Bone marrow (tissue), 2 donors: ENCODE measurements at places on chromosomes 12 and 14.
A peak's percentile ranks its signal among the peaks of the same experiment; 100 is the strongest.

- DNase-seq: no peak
Observed at GRCh38 chr12:118059341-118060191, 1.4 kb downstream of the WSB2 start.

DNA sequence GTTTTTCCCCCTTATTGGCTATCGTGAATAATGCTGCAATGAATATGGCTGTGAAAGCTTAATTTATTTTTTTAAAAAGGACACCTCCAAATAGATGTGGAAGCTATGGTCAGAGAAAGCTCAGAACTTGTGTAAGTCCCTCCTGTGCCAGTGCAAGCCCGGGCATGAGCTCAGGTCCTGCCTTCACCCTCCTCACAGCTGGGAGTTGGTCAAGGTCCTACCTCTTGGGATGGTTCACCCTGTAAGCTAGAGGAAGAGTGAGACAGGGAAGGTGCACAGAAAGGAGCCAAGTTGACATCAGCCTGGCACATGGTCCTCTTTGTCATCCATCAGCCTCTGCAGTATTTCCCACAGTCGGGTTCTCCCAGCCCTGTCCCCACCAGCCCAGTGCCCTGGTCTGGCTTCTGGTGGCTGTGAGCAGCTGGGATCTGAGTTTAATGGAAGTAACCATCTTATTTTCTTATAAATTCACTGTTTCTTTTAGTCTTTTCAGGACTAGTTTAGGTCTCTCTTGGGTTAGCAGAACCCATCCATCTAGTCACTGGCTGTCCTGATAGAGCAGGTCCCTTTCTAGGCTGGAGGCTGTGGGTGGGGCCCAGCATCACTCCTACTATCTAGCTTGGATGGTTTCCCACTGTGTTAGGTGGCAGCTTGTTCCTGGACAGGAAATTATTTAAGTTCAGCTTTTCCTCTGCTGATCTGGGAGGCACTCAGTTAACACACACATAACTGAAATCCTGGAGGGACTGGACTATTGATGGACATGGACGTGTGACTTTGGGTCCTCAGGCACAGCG is 11.8 kb upstream of the PLEKHG3 start:
- no peak for DNase-seq

DNA sequence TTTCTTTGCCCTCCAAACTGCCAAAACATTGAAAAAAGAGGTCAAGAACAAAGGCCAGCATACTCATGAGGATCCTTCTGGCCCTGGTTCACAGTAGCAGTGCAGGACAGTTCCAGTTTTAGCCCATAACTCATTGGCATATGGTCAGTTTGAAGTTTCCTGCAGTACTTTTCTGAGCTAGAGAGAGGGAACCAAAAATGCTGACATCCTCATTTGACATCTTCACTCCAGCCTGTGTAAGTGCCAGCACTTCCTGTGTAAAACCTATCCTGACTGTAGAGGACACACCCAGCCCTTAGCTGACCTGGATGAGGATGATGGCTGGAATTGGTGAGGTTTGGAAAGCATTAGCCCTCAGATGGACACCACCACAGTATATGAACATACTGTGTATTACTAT is 84.1 kb downstream of the FGD4 start:
- no peak for DNase-seq

- DNase-seq: no peak
Observed at GRCh38 chr14:77296155-77296554, 24.5 kb downstream of the POMT2 start.

DNA sequence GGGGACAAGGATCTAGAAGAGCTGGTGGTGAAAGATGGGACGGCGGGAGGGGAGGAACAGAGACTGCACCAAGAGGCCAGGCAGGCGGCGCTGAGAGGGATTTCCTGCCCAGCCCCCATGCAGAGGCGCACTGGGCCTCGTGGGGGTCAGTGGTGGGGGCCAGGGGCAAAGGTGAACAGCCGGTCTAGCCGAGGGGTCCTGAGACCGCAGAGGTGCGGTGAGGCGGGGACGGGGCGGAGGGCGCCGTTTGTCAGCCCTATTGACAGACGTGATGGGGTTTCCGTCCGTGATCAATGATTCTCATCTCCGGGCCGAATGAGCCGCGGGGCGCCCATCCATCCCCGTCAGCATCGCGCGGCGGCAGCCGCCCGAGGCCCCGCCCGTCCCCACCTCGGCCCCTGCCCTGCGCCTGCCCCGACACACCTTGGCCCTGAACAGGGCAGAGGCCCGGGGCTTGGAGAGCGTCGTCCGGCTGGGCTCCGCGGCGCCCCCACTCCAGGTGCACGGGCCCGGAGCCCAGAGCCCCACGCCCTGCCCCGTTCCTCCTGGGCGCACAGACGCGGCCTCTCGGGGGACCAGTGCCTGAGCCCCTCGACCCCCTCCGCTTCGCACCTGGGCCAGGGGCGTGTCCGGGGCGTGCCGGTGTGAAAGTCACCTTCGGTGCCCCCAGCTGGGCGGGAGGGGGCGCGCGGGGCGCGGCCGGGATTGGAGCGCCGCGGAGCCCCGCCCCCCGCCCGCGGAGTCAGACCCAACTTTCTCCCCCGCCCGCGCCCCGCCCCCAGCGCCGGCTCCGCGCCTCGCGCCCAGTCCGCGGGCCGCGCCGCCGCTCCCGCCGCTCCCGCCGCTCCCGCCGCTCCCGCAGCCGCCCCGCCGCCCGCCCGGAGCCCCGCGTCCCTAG is at the start of gene NXPH4:
TSS of gene NXPH4 (plus strand) at position 781 of the 898 bp plus-strand sequence. CDS start 176 bp downstream, outside the sequence.
- DNase-seq: no peak

GRCh38 chr12:18158774-18159557 is 69.0 kb upstream of the RERGL start:
- DNase-seq: no peak

GRCh38 chr12:12898136-12898717 is 6.9 kb downstream of the GPRC5A start:
- no peak for DNase-seq

DNA sequence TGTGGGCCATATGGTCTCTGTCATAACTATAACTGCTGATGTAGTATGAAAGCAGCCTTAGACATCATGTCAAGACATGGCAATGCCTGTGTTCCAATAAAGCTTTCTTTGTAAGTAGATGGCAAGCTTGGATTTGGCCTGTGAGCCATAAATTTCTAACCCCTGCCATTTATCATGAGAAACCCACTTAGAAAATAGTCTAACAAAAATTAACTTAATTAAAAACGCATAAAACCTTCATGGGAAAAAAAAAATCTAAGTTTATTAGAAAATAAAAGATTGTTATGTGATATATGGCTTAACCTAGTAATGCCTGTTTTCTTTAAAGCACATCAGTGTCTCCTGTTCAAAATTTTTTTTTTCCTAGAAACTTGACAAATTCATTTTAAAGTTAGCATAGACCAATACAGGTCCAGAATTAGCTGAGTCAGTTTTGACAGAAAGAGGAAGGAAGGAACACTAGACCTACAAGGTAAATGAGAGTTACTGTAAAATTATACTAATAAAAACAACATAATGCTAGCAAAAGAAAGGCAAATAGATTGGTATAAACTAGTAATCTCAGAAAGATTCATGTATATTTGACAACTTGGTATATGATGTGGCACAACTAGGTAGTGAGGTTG is 68.2 kb downstream of the USP15 start:
- no peak for DNase-seq

DNA sequence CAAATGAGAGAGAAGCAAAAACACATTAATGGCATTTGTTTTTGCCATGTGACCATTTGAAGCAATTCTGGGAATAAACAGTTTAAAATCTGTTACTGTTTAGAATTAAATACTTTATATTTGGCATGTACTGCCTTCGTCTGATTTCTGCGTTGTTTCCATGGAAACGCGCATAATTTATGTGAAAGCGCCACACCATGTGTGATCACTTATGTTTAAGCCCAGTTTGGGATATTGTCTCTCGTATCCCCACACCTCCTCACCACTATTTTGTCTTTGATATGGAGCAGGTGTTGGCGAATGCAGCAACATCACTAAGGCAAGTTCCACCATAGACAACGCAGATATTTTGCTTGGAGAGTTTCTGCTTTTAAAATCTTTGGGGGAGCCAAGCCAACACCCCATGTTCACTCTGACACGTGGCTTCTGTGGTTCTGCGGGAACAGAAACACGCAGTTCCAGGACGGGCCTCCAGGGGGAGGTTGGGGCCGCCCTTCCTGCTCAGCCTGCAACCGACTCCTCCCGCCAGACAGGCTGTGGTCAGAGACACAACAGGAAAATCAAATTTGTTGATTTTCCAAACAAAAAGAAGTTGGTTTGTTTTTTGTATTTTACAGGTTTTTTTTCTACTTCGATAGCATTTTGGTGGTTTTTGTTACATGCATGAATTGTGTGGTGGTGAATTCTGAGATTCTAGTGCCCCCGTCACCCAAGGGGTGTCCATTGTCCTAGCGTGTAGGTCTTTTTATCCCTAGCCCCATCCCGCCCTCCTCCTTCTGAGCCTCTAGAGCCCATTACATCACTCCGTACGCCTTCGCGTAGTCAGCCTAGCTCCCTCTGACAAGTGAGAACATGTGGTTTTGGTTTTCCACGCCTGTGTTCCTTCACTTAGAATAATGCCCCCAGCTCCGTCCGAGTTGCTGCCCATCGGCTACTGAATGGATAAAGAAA is 101.9 kb upstream of the SFSWAP start:
- peak; percentile 29 for DNase-seq

- DNase-seq: no peak
Observed at GRCh38 chr12:120175062-120175461, 19.5 kb downstream of the GCN1 start.

DNA sequence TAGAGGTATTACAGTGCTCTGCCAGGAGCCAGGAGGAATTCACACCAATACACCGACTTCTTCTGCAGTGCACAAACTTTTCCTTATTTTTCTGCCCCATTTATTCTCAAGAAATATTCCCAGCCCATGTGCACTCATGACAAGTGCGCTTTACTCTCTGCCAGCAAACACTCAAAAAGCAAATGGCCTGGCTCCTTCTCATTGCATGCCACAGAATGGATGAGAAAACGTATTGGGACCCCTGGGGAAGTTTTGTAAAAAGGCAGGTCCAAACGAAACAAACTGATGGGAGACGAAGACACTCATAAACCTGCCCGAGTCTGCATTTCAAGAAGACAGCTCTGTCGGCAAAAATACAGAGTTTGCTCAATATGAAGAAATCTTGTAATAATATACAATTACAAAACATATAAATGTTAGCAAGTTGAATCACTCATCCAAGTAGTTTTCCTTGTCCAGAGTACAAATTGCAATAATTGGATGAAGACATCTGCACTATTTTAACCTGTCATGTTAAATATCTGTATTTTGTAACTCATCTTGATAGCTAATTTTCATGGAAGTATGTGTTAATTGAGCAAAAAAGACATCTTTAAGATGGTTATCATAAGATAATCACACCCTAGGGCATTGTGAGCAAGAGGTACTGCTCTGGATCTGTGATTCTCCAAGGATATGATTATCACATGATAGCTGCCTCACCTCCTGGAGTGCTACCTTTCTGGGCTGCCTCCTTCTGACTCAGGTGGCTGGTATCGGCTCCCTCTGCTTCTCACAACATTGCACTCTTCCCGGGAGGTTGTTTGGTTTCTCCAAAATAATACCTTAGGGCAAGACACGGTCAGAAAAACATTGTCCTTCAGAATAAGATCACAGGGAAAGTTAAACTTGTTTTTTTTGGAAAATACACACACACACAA is 260.8 kb upstream of the G2E3 start:
- DNase-seq: no peak

DNA sequence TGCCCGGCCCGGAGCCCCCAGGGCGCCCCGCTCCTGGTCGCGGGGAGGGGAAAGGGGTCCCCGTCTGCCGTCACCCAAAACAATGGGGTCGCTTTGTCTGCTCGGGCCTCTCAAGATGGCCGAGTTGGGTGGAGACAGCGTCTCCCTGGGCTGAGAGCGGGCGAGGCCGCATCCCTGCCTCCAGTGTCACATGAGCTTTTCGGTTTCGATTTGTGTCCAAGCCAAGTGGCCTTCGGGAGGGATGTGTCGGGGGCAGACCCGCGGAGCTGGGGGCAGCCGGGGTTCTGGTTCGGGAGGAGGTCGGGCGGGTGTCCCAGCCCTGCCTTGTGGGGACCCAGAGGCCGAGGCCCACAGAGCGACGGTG is 790 bp downstream of the DYNC1H1 start:
- DNase-seq: peak; percentile 30

DNA sequence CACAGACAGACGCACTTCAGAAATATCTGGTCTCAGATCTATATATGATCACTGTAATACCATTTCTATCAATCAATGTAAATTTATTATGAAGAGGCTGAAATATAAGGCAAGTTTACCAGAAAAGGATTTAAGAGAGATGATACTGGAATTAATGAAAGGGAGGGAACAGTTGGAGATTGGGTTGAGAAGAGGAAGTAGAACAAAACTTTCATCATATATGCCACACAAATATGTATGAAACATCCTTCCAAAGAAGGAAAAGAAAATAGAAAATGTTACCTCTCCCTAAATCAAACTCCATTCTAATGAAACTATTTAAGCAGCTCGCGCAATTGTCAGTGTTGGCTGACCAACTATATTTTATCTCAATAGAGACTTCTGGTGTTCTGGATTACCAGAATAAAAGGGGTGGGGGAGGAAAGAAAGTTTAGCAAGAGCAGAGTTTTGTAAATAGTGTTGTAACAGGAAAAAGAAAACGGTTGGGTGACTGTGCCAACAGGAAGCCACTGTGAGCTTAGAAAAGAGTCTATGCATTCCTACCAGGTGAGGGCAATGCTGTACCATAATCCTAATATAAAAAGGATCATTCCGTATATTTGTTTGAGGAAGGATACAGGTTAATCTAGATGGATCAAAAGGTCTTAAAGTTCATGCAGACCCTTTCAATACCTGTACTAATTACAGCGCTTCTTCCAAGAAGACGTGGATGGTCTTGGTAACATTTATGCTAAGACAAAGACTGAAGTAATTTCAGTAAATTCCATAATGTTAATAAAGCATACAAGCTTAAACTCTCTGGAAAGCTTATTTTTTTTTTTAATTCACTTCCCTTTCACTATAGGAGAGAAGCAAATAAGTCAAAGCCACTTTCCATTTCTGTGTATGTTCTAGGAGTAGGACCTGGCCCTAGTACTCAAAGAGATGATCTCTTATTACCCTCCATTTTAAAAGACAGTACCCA is 14.5 kb upstream of the LLPH start:
- DNase-seq: no peak

DNA sequence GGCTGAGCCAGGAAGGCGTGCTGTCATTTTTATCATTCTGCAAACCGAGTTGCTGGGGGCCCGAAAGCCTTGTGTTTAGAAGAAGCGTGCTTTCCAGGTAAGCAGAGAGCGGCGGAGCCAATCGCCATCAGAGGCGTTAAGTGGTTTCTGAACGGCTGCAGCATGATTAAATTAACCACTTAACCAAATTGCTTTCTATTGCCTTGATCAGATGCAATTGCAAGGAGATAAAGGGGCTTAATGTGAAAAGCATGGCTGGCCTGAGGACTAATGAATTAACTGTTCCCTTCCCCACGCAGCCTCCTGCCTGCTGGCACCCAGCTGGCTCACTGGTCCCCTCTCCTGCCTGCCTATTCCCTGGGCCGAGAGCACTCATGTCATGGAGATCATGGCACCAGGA is 36.6 kb upstream of the CHGA start:
- no peak for DNase-seq

DNA sequence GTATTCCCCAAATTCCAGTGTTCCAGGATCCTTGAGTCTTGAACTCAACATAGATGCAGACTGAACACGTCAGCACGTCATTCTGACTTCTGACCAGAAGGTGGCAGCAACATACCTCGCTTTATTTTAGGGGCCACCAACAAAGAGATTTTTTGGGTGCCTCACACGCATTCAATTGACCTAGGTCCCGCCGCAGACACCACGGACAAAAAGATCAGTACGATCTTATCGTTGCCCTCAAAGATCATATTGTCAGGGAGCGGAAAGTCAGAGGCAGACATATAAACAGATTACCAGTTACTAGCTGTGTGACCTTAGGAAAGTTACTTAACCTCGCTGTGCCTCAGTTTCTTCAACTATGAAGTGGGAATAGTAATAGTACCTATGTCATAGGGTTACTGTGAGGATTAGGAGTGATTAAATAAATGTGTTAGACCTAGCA is 6.5 kb upstream of the PRPH start:
- peak; percentile 32 for DNase-seq
